ENCODE measurements at places on chromosomes 3 and 15.

DNA sequence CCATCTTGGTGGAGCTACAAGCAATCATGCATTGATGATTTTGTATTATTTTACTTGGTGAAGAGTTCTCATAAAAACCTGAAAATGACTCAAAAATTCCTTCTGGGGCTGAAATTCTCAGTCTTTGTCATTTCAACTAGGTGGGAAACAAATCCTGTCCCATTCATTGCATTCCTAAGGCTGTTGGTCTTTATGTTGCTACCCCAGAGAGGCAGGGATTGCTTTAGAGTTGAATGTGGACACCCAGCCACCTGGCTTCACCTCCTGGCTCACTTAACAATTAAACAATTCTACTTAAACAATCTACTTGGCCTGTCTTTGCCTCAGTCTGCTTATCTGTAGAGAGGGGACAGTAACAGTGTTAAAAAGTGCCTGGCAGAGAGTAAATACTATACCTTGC lies 117.3 kb upstream of the UBE3A start:
- DNase-seq: no peak

GRCh38 chr3:101996832-101997231 lies 147.5 kb downstream of the NFKBIZ start:
- no peak for DNase-seq

DNA sequence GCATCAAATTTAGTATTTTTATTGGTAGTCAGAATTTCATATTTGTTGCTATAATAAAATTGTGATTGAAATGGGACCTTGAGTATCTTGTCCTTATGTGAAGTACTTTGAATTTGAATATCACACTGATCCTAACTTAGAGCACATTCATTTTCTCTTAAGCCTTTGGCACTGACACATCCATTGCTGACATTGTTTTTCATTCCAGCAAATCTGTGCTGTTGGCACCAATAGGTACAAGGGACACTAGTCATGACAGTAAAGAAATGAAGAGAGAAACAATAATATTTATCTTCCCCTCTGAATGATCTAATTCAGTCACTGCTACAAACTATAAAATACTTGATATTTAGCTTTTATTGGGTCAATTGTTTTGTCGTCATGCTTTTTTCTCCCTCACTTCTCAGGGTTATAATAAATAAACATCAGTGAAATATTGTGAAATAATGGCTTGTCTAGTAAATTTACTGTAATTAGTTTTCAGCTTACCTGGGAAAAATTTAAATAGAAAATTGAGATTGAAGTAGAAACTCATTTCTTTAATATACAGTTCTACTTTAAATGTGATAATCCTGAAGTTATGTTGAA lies 166.8 kb upstream of the MLF1 start:
- no peak for DNase-seq

GRCh38 chr15:98650417-98651035 lies 2.2 kb downstream of the IGF1R start:
- no peak for DNase-seq

GRCh38 chr15:29571792-29572431 lies 250.4 kb downstream of the TJP1 start:
- no peak for DNase-seq

- no peak for DNase-seq
Observed at GRCh38 chr15:63157891-63158431, 684 bp upstream of the RPS27L start.

DNA sequence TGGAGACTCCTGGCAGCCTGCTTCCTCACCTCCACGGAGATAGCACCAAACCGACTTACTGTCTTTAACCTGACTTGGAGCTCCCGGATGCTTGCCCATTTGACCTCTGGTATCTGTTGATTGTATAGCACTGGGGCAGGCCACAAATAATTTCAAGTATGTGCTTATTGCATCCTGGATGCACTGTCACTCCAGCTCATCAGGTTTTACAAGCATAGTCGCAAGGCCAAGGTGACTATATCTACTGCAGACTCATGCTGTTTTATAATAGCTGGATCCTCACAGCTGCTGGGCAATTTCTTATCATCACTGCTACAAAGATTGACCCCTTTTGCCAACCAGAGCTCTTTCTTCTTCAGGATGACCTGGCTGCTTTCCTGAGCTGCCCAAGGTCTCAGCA lies 45.6 kb downstream of the PEX5L start:
- no peak for DNase-seq

DNA sequence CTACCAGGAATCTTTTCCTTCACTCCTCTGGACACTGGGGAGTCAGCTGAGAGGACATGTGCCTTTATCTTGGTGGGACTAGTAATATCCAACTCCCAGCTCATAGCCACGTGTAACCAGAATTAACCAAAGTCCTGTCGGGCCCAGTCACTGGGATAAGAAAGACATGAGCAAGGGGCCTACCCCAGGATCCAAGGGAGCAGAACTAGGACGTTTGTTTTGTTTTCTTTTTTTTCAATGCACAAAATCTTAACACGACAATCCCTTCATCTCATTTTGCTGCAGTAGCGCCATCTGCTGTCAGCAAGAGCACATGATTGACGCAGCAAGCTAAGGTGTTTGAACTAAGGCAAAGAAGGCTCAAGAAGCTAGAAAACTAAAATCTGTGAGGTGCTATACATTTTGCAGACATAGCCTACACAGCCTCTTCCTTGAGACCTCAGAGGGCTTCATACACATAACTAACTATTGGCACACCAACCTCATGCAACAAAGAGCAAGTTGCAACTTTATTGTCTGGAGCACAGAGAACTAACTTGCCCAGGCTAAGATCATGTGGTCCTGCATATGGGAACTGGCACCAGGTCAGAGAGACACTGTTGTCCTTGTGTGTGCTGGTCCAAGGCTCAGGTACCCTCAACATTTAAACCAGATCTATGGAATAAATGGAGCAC lies 43.6 kb downstream of the RLBP1 start:
- DNase-seq: peak; percentile 17

DNA sequence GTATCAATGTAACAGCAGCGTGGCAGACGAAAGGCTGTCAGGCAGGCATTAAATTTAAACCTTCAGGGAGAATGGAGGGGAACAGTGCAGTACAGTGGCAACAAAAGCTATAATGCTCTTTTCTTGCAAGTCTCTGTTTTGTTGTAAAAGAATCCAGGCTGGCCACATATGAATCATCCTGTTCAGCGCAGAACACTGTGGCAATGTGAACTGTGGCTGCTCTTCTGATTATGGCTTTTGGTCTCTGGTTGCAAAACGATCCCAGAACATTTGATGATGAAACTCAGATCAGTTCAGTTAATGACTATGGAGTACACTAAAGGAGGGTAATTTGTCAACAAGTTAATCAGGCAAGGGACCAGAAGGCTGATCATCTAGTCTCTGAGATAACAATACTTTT lies 219.7 kb upstream of the SGO1 start:
- DNase-seq: no peak

- no peak for DNase-seq
Observed at GRCh38 chr3:12993517-12994356, 79.5 kb downstream of the IQSEC1 start.

- no peak for DNase-seq
Observed at GRCh38 chr3:171156401-171157010, 130.0 kb upstream of the SLC2A2 start.

- no peak for DNase-seq
Observed at GRCh38 chr3:63390710-63391230, 112.7 kb downstream of the SYNPR start.

DNA sequence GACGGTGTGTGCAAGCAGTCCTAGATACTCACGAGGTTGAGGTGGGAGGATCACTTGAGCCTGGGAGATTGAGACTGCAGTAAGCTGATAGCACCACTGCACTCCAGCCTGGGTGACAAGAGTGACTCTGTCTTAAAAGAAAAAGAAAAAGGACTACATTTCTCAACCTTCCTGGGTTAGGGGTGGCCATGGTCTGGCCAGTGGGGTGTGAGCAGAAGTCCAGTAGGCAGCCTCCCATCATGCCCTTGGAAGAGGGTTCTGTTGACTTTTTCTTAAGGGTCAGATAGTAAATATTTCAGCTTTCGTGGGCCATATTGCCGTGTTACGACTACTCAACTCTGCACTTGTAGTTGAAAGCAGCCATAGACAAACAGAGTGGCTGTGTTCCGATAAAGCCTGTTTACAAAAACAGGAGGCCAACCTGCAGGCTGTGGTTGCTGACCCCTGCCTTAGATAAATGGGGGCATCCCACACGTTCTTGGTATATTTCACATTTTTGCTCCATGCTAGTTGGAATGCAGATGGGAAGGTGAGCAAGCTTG lies 31.0 kb upstream of the PDE8A start:
- DNase-seq: no peak

DNA sequence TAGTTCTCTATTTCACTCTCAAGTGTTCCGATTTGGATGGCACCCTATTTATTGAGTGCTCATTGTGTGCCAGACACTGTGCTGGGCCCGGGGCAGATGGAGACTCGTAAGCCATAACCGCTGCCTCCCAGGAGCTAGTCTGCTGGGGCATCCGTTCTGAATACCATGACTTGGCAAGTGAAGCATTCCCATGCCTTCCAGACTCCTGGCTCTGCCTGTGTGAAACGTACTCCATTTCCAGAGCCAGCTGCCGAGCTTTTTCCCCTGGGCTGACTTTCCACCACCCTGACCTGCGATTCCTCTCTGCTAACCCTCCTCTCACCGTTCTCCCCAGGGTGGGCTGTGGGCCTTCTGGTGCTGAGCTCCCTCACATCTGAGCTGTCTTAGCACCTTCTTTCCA lies 303.1 kb upstream of the CTDSPL start:
- peak; percentile 28 for DNase-seq

GRCh38 chr3:111715911-111716523 lies 120.9 kb upstream of the ZBED2 start:
- peak; percentile 20 for DNase-seq

- no peak for DNase-seq
Observed at GRCh38 chr15:88258093-88258641, 1.6 kb upstream of the NTRK3 start.

DNA sequence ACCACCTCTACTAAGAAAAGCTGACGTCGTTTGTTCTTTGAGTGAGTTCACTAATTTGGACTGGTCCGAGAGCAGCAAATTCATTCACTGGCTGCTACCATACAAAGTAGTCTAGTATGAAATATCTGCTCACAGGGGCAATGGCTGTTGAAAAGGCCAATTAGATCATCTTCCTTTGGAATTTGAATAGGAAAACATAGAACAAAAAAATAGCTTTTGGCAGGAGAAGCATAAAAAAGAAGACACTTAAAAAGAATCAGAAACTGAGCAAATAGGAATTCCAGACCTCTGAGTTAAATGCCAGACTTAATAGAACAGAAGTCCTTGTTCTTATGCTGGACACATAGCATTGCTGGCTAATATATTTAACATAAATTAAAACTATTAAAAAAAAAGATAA lies 159.3 kb downstream of the IL1RAP start:
- DNase-seq: no peak

- no peak for DNase-seq
Observed at GRCh38 chr3:68306571-68306970, 625.8 kb downstream of the TAFA4 start.

DNA sequence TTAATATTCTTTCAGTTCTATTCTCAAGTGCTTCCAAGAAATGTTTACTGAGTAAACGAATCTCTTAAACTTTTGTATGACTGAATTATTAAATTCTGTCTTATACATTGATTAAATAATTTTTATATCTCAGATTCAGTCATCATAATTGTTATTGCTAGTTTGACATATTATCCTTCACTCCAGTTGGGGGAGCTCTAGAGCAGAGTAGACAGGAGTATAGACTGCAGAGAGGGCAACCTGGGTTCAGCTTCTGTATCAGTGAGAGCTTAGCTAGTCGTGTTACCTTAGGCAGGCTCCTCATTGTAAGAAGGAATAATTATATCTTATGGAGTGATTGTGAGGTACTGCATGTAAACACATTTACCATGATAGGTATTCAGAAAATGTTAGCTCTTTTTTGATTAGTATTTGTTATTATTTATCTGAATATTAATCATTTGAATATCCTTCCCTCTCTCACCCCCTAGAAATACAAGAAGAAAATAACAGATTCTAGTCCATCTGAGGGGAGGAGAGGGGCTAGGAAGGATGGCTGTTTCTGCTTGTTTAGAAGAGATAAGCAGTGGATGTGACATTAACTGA lies 31.0 kb upstream of the ZCWPW2 start:
- DNase-seq: no peak

- no peak for DNase-seq
Observed at GRCh38 chr3:120604784-120605183, 8.6 kb downstream of the NDUFB4 start.

DNA sequence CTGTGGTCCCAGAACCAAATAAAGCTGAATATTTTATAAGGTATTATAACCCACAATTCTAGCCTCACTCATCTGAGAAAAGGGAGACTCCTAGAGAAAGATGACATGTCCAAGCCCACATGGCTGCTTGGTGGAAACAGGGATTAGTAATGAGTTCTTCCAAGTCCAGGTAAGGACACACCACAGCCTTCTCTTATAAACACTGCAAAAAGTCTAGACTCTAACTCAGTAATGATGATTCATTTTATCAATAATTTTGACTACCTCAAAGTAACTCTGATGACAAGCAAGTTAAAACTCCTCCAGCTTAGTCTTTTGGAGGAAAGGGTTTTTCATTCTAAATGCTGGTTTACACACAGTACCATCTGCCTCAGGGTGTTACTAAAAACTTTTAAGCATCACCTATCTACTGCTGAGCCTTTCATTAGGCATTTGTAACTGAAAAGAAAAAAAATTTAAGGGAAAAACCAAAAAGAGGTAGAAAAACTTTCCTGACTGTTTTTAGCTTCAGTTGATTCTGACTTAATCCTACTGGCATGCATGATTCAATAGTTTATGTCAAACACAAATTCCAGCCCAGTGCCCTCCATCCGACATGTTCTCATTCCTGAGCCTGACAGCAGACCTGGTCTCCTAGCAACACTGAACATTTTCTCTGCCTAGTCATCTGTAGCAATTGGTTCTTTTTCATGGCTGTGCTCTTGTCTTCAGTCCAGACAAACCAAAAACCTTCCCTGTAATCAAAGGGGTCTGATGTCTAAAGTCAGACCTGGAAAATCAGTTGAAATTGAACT lies 43.9 kb downstream of the P3H2 start:
- DNase-seq: no peak

- no peak for DNase-seq
Observed at GRCh38 chr3:47399531-47400270, 18.9 kb downstream of the PTPN23 start.

GRCh38 chr3:114646526-114646925 lies 352.7 kb downstream of the TIGIT start:
- no peak for DNase-seq

- DNase-seq: no peak
Observed at GRCh38 chr15:30958219-30958618, 33.2 kb downstream of the MTMR10 start.

DNA sequence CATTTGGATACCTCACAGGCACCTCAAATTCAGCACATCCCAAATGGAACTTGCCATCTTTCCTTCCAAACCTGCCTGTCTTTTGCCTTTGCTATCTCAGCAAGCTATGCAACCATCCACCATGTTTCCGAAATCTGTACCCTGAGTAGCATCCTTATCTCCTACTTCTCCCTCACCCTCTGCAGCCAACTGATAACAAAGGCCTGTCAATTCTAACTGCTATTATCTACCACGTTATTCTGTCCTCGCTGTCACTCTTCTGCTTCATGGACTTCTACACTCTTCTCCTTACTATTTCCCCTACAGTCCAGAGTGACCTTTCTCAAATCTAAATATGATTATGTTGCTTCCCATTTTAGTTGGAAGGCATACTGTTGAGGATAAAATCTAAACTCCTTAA lies 25.5 kb upstream of the TAFA4 start:
- no peak for DNase-seq
